ENCODE measurements at places on chromosomes 3 and 15. TPM values are rescaled to one million over a fixed set of nuclear protein-coding genes. Genes with fewer than 3 reads are reported as not detected.

Gene OIP5
- 10.5 TPM for total RNA-seq

Gene SLC22A13
- 0.11 TPM for total RNA-seq

Gene ADCY5
- not detected for total RNA-seq

Gene GOLGA8G
- not detected for total RNA-seq

Gene CCR1
- total RNA-seq: not detected

Gene GNB4
- total RNA-seq: 1.8 TPM

Gene WDR93
- not detected for total RNA-seq

Gene BFSP2
- total RNA-seq: not detected

Gene PXYLP1
- 9.7 TPM for total RNA-seq

Gene RFTN1
- 94.3 TPM for total RNA-seq
